ENCODE measurements at places on chromosomes 3 and 15. TPM values are rescaled to one million over a fixed set of nuclear protein-coding genes. Genes with fewer than 3 reads are reported as not detected.

GRCh38 chr3:38836561-38836960, 20.5 kb upstream of the SCN10A start:
- peaks cover 5% of the 10 kb centered on the region for H3K27me3 ChIP-seq
- H3K4me1 ChIP-seq, result peaks cover 7% of the 10 kb centered on the region
- no peaks in the 10 kb centered on the region for H3K36me3 ChIP-seq
- H3K4me3 ChIP-seq, result no peak overlapping the region
- DNase-seq, result no peak
- no peak overlapping the region for H3K27ac ChIP-seq

DNA sequence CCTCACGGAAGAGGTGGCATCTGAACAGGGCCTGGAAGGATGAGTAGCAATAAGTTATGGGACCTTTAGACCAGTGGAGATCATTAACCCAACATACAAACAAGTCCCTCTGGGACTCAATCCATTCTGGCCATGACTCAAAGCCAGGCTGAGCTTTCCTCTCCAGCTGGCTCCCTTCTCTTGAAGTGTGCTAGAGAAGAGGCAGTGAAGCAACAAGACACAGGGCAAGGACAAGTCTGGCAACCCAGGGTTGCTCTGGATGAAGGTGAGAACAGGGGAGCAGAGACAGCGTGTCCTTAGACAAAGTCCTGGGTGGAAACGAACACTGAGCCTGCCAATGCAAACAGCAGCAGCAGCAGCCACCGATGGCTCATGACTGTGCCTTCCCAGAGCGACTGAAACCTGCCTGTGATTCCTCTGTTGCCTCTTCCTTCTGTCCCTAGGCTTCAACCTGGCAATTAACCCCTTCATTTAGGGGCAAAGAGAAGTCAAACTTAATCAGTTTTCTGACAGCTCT, 86.8 kb downstream of the BDH1 start:
- no peak overlapping the region for H3K4me3 ChIP-seq
- no peaks in the 10 kb centered on the region for H3K27me3 ChIP-seq
- peaks cover 11% of the 10 kb centered on the region for H3K4me1 ChIP-seq
- no peaks in the 10 kb centered on the region for H3K36me3 ChIP-seq

DNA sequence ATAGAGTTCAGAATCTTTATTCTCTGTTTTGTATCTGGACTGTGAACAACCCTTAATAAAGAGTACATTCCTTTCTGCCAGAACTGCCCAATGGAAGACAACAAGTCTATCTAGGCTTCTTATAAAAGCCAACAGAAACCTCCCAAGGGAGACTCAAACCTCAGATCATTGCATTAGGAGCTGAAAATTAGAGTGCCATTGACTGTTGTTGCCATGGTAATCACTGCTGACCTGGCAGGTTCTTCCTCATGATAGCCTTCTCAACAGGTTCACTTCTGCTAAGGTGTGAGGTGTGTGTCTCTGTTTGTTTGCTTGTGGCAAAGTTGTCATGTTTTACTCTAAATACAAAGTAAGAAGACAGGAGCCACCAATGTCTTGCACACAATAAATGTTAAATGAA, 79.2 kb downstream of the TMEM108 start:
- no peak overlapping the region for H3K4me3 ChIP-seq
- H3K27me3 ChIP-seq, result no peaks in the 10 kb centered on the region
- H3K4me1 ChIP-seq, result no peaks in the 10 kb centered on the region
- H3K27ac ChIP-seq, result no peak overlapping the region

The CGNL1 gene
- 36.2 TPM for total RNA-seq

DNA sequence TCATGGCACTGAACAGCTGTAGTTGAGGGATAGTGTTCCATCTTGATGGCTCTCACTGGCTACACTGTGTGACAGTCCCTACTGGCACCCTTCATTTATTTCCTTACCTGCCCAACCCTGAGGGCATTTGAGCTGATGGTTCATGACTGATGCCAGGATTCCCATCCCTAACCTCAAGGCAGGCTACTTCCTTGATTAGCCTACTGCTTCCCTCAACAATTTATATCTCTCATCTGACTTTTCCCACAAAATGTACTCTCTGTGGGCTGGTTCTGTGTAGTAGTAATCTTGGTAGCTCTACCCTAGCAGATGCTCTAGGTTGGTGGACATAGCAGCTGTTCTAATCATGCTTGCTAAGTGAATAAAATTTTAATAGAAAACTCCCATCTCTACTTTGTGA, 106.0 kb downstream of the THRB start:
- no peak overlapping the region for H3K4me3 ChIP-seq
- no peak for DNase-seq
- peaks cover 30% of the 10 kb centered on the region for H3K4me1 ChIP-seq
- H3K36me3 ChIP-seq, result no peaks in the 10 kb centered on the region
- no peaks in the 10 kb centered on the region for H3K27me3 ChIP-seq
- H3K27ac ChIP-seq, result no peak overlapping the region

- no peaks in the 10 kb centered on the region for H3K4me1 ChIP-seq
- no peak overlapping the region for H3K27ac ChIP-seq
- DNase-seq, result peak; percentile 32
- H3K36me3 ChIP-seq, result no peaks in the 10 kb centered on the region
Measured at GRCh38 chr15:47796830-47797229, 79.5 kb downstream of the SEMA6D start.

All from stomach (tissue), 19 donors.